ENCODE measurements at places on chromosomes 6 and 20.

GRCh38 chr6:1188199-1188598 lies 123.7 kb upstream of the FOXQ1 start:
- DNase-seq: no peak

DNA sequence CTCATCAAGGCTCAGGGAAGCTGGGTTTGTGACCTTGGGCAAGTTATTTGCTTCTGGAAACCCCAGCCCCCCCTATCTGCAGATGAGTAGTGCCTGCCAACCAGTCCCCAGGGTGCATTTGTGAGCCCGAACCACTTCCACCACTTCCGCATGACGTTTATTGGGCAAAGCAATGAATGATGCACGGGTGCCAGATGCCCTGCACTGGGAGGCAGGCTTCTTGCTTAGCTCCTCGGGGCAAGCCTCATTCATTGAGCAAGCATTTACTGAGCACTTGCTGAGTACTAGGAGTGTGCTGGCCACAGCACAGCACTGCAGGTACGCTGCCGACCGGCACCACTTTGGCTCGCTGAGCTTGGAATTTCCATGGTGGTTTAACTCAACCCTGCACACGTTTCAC lies 60.2 kb downstream of the GNAS-AS1 start:
- no peak for DNase-seq

DNA sequence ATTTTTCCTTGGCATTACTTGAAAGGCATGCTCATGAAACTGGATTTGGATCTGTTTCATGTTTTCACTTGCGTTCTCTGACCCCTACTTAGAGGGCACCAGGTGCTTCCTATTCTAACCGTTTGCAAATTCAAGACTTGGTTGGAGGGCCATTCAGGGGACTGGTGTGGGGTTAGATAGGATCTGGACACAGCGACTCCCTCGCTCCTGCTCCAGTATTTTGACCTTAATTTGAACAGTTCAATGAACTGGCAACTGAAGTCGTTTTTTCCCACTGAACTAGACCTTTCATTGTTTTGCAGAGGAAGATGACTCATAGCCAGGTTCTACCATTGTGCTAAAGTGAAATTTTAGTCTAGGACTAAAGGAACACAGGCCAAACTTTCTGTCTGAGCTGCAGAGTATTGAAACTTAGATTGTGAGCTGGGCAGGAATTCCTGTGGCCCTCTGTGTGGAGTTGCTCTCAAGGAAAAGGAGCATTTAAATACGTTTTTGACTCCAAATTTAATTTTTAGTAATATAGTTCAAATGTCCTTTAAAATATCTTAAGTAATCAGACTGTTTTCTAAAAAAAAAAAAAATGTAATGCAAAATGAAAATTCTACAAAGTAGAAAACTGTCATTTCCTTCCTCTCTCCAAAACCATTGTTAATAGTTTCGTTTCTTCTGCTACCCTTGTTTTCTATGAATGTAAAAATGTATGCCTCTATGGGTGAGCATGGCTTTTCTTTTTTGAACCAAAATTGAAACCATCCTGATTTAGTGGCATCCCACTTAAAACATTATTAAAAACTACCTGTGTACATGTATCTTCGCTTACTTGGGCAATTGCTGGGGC lies 64.8 kb downstream of the UTRN start:
- no peak for DNase-seq

GRCh38 chr6:703552-703951 lies 10.6 kb upstream of the EXOC2 start:
- no peak for DNase-seq

GRCh38 chr6:128558924-128559323 lies 38.5 kb upstream of the PTPRK start:
- DNase-seq: no peak

GRCh38 chr20:5855939-5856338 lies 94.4 kb downstream of the TRMT6 start:
- DNase-seq: no peak

DNA sequence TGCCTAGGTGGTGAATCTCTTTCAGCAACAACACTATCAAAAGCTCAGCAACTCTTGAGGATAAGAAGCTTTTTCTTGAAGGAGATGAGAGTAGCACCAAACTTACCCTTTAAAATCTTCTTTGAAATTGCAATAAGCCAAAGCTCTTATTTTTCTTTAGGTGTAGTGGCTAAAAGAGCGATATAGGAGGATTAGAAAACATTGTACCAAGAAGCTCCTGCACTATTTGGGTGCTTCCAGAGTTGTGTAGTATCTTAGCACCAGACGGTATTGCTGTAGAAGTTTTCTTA lies 1.2 kb downstream of the FUT9 start:
- DNase-seq: no peak

DNA sequence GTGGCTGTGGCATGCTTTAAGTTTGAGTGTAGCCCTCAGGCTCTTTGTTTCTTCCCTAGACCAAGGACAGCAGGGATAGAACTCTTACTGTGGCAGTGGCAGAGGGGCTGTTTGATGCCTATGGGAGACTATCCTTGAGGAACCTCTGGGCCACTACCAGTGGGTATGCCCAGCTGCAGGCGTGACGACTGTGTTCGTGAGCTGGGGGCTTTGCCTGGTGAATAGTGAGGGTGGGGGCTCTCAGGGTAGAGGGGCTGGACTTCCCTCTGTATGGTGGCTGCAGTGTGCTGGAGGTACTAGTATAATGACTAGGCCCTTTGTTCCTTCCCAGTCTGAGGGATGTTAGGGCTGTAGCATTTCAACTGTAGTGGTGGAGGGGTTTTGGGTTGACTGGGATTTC lies 1242.0 kb downstream of the KHDRBS2 start:
- no peak for DNase-seq

- DNase-seq: no peak
Observed at GRCh38 chr20:51497542-51498467, 44.7 kb downstream of the NFATC2 start.

- no peak for DNase-seq
Observed at GRCh38 chr6:95882371-95882770, 133.4 kb upstream of the FUT9 start.

GRCh38 chr6:42796171-42796570 lies 14.3 kb downstream of the BICRAL start:
- no peak for DNase-seq

GRCh38 chr6:112933947-112934346 lies 586.8 kb downstream of the RFPL4B start:
- no peak for DNase-seq

GRCh38 chr6:11282875-11283274 lies 50.4 kb upstream of the NEDD9 start:
- DNase-seq: no peak

DNA sequence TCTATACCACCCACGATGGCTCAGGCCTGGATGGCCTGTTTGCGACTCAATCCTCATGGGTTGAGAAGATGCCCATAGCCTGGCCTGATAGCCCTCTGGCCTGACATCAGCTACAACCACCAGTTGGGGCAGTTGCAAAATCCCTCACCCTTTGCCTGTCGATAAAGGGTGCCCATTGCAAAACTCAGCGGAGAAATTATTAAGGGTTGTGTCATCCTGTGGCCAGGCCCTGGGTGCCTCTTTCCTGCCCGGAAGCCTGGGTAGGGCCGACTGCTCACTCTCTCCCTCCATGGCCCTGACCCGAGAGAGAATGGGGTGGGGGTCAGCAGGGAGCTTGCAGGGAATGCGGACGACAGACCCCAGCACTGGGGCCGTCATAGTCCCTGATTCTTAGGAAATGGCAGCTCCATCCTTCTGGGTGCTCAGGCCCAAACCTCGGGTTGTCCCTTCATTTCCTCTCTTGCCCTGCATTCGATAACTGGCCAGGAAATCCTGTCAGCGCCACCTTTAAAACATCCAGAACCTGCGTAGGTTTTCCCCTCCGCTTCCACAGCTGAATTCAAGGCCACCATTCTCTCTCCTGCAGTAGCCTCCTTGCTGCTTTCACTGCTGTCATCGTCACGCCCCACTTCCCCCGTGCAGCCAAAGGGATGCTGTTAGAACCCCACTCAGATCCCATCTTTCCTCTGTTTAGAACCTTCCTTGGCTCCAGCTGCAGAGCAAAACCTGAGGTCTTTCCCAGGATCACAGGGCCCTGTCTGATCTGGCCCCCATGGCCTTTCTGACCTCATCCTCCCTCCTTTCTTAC lies 31.1 kb downstream of the CEBPB start:
- no peak for DNase-seq

DNA sequence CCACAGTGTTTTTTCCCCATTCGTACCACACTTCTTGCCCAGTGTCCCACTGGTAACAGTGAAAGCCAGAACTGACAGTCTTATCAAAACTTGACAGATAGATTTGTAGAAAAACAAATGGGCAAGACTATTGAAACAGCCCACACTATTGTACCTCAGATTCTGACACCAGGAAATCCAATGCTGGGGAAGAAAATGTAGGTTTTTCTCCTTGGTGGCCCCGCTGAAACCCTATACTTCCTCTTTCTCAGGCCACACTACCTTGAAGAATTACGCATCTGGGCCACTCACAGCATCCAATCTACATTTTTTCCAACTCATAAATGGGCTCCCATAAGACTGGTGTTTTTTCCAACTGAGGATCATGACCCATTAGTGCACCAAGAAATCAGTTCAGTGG lies 90.9 kb upstream of the HDDC2 start:
- DNase-seq: no peak

- DNase-seq: no peak
Observed at GRCh38 chr20:19511931-19512330, 246.1 kb upstream of the RIN2 start.

DNA sequence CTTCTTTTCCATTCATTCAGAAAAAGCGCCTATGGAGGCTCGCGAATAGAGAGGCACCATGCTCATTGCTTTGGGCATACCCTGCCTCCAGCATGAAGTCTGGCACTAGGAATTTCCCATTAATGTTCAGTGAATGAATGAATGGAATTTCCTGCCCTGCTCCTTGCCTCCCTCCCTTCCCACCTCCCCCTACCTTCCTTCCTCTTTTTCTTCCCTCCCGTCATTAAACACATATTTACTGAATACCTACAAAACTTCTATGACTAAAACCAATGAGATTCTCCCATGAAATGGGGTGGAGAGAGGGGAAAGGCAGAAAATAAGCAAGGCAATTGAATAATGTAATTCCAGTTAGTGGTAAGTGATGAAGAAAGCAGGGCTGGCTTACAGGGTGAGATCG lies 213.8 kb upstream of the AGPAT4 start:
- no peak for DNase-seq

- no peak for DNase-seq
Observed at GRCh38 chr6:102216232-102216631, 822.7 kb downstream of the GRIK2 start.

- no peak for DNase-seq
Observed at GRCh38 chr6:11917951-11918738, 94.0 kb upstream of the HIVEP1 start.

- no peak for DNase-seq
Observed at GRCh38 chr20:61027218-61027617, 224.8 kb upstream of the CDH4 start.

- no peak for DNase-seq
Observed at GRCh38 chr6:87789198-87789899, 87.3 kb upstream of the AKIRIN2 start.

DNA sequence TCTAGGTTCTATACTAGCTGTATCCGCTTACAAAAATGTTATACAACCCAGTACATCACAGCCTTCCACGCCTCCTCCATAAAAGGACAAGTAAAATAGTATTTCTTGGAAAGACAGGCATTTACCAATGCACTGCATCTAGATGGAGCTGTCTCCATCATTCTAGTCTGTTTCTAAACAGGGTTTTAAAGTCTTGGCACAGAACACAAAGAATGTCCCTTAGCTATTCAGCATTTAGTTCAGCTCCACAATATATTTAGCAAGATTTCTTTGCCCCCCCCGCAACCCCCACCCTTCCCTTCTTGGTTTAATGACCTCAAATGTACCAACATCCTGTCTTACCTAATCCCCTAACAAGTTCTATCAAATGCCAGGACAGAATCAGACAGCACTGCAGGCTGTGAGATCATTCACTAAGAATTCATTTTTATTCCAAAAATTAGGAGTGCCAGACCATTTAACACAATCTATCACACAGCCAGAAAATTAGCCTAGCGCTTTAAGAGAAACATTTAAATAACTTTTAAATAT lies 198.6 kb downstream of the BACH2 start:
- peak; percentile 84 for DNase-seq

DNA sequence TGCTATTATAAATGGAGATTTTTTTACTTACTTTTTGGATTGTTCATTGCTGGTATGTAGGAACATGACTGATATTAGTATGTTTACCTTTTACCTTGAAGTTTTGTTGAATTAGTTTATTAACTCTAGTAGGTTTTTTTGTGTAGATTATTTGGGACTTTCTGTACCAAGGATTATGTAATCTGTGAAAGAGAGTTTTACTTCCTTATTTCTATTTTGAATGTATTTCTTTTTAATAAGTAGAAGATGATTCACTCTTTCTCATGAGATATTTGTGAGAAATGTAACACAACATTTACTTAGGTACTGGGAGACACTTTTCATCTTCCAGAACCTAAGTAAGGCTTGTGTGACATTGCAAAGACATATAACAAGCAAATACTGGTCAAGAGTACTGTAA lies 473.9 kb upstream of the HS3ST5 start:
- DNase-seq: no peak

GRCh38 chr20:13552061-13552460 lies 86.7 kb downstream of the TASP1 start:
- DNase-seq: no peak

DNA sequence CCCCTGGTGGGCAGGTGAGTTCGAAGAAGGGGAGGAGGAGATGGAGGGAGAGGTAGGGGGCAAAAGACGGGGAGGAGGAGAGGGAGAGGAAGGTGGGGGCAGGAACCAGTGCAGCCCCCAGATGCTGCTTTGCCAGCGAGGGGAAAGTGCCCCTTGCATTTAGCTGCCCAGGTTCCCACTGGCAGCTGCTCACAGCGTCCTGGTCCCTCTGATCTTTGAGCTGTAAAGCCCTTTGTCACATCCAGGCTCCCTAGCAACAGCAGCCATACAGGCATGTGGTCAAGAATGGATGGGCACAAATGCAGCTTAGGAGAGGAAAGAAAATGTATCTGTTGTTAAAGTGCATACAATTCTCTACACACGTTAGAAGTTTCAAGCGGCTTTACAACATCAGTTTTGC lies 160.9 kb downstream of the CD83 start:
- no peak for DNase-seq

- no peak for DNase-seq
Observed at GRCh38 chr6:20846602-20847028, 312.4 kb downstream of the CDKAL1 start.

- no peak for DNase-seq
Observed at GRCh38 chr20:61956396-61957342, 109.0 kb downstream of the TAF4 start.

GRCh38 chr6:145715426-145715825 lies 19.9 kb downstream of the EPM2A start:
- no peak for DNase-seq

GRCh38 chr6:148839044-148839443 lies 92.2 kb downstream of the UST start:
- DNase-seq: no peak

- DNase-seq: no peak
Observed at GRCh38 chr6:70874181-70874913, 82.5 kb downstream of the B3GAT2 start.

DNA sequence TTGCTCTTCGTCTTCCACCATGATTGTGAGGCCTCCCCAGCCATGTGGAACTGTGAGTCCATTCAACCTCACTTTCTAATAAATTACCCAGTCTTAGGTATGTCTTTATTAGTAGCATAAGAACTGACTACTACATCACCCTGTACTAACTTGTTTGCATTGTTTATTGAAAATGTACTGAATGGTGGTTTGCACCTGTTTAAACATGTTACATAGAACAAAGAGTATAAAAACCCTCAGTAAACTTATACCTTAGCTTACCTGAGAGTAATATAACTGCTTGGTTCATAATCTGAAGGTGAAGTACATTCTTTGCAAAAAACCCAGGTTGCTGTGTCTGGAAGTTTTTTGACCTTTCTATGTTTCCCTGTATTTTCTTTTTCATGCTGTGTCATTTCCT lies 777.8 kb downstream of the TBC1D32 start:
- no peak for DNase-seq

GRCh38 chr6:1029141-1029540 lies 282.8 kb upstream of the FOXQ1 start:
- no peak for DNase-seq
